ENCODE measurements at places on chromosomes 3 and 15.

DNA sequence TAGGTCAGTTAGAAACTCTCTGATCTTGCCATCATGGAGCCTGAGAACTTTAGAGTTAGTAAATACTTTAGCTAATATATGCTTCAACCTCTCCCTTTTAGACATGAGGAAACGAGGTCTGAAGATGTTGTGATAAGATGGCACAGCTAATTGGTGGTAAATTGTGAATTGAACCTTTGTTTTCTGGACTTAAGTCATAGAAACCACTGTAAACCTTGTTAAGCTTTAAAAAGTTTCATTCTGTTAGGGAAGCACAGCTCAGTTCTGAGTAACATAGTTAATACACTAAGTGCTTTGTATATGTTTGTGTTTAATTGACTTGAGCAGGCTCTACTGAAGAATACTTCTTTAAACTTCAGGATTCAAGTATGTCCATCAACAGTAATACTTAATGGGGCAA, 108.6 kb downstream of the AKAP13 start:
- no peak for DNase-seq

DNA sequence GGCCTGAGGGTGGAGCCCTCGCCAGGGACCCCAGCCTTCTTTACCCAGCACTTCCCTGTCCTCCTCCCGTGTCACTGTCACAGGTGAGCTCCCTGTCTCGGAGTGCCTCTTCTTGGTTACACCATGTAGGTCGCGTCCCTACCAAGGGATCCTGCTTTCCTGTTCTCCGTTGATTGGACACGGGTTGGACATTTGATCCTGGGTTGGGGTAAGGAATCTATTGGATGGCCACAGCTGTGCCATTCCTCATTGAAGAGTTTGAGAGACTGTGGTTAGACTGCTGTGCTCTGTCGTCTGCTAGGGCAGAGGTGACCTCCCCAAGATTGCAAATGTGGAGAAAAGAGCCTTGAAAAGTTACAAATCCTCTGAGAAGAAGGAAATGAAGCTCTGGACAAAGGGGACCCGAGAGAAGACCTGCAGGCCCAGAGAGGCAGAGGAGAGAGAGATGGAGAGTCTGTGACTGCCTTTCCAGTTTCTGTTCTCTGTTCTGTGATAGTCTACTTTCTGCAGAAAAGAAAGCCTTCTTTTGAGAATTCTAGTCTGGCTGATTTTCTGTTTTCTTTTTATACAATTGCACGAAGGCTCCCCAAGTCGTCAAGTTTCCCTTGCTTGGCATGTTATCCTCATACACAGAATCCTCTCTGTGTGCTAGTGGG, 325.7 kb upstream of the RGMA start:
- no peak for DNase-seq

- no peak for DNase-seq
Measured at GRCh38 chr3:22176911-22177310, 425.9 kb upstream of the ZNF385D start.

DNA sequence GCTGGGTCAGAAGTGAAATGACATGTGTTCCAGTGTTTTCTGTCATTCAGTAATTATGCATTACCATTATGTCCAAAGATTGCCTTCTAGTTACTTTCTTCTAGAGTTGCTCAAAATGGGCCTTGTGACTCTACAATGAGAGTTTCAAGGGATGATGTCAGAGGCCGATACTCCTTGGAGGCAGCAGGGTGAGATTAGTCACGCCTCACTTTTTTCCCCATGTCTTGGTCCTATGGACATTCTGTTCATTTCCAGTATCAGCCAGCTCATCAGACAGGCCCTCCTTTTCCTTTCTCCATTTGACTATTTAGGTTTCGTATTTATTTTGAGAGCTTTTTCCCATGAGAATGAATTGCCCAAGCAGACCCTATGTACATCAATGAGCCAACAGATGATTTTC, 17.5 kb downstream of the VGLL3 start:
- peak; percentile 86 for DNase-seq

DNA sequence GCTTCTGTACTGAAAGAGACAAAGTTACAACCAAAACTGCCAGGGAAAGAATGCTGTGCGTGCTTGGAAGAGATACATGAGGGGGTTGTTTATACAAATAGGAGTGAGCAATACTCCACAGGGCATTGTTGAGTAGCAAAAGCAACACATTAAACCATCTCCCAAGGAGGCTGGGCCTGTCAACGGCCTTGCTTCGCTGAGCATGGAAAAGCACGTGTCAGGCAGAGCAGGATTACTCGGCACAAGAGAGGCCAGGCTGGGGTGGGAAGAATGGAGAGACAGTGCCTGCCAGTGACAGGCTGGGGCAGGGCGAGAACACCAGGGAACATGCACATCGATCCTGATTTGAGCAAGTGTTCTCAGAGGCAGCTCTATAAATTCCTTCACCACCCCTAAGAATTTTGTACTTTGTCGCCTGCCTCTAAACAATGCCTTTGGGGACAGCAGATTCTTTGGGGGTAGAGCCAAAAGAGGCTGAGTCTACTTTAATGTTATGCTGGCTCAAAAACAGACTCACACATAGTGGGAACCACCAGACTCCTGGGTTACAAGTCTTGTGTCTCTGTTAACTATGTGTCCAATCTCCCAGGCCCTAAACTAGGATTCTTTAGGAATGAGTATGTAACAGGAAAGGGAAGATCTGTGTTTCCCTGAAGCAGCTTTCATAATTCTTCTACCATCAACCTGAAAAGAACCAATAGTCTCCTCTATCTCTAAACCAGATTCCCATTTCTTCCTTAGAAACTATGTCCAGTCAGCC, 67.2 kb downstream of the LIPC start:
- peak; percentile 72 for DNase-seq
